Cortex of kidney (tissue), 1 donor: ENCODE measurements at places on chromosomes 12 and 14.

DNA sequence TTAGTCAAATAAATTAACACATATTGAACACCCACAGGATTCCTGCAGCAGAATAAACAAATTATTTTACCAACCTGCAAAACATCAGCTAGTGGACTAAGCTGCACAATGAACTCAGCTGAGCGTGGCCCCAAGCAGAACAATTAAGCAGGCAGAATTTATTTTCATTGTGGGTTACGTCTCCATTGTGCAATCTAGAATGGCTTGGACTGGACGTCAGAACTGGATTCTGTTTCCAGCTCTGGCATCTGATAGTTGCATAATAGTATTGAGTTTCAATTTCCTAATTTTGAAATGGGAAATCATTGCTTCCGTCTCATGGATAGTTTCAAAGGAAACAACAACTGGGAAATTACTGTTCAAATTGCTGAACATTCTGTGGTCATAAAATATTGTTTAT, 35.5 kb upstream of the RERG start:
- DNase-seq: no peak

- DNase-seq: no peak
Observed at GRCh38 chr14:29743531-29743930, 184.1 kb downstream of the PRKD1 start.

GRCh38 chr12:131565267-131566015, 145.4 kb upstream of the SFSWAP start:
- DNase-seq: no peak

GRCh38 chr14:37974421-37974820, 233.3 kb upstream of the SSTR1 start:
- no peak for DNase-seq

DNA sequence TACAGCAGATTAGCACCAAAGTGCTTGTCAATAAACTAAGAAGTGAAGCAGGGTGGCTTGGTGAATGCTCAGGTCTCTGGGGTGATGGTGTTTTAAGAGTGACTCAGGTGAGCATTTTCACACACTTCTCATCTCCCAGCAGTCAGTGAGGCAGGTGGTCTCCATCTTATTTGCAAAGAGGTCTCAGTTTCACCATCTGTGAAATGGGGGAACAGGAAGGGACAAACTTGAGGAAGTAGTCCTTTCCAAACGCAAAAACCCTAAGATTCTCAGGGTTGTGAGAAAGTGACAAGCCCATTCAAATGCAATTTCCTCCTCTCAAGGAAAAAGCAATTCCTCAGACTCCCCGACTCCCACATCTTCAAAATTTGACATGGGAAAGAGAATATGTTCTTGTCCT, 54.1 kb downstream of the CMKLR1 start:
- no peak for DNase-seq

- DNase-seq: no peak
Observed at GRCh38 chr14:22981090-22981875, 1.1 kb downstream of the AJUBA start.

- DNase-seq: no peak
Observed at GRCh38 chr14:21978184-21978998, 304.8 kb upstream of the OR4E1 start.

DNA sequence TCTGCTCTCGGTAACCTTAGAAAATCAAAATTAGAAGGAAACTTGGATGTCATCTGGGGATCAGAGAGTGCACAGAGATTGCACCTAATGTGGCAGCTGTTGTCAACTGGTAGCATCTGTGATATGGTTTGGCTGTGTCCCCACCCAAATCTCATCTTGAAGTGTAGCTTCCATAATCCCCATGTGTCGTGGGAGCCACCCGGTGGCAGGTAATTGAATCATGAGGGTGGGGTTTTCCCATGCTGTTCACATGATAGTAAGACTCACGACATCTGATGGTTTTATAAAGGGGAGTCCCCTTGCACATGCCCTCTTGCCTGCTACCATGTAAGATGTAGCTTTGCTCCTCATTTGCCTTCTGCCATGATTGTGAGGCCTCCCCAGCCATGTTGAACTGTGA, 127.7 kb upstream of the SRRM4 start:
- DNase-seq: no peak

- DNase-seq: no peak
Observed at GRCh38 chr12:5442251-5443006, 10.5 kb downstream of the NTF3 start.

GRCh38 chr14:52790011-52790755, 1.2 kb downstream of the GNPNAT1 start:
- DNase-seq: no peak

DNA sequence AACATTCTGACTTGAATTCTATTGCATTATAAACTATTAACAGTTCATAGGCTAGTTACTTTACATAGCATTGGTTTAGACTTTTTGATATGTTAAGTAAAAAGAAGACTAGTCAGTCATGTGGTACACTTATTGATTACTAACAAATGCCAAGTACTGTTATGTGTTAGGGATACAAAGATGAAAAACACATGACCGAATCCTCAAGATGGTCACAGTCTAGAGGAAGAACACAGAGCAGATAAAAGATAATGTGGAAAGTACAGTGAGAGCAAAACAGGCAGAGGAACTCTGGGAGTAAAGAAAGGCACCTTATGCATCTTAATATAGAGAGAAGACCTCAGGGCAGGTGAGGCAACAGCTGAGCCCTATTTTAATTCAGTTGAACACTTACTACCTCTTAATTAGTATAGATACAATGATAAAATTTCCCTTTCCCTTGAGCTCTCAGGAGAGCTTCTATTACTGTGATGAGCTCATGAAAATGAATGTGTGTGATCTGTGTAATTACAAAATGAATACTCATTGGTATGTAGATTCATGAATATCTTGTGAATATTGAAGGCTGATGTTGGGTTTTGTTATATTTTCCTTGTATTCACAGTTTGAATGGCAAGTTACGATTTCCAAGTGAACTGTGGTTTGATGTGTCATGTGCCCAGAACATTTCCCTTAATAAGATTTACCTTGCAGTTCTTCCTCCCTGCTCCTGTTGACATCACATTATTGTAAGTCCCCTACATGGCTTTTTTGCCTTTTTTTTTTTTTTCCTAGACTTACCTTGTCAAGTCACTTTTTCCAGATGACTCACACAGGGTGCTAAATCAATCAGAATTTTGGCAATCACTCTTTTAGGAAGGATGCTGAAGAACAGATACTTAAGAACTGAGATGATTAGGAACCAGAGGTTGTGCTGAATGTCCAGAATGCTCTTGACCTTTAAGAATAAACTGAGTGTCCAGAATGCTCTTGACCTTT, 29.5 kb upstream of the MSRB3 start:
- DNase-seq: no peak

DNA sequence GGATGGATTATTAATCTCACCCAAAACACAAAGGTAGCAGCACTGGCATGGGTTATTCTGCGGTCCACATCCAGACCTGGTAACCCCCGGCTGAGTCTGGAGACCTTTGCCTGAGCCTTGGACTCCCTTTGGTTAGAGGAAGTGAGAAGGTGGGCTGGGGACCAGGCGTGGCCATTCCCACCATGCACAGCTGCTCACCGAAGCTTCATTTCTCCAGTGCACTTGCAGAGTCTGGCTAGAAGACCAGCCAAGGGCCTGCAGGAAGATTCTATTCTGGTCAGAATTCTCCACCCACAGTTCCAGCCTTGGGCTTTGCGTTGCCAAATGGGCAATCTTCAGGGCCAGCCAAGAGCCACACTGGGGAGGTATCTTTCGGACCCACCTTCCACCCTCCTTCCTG, 73.0 kb downstream of the LGMN start:
- DNase-seq: no peak

- DNase-seq: no peak
Observed at GRCh38 chr14:96067985-96068930, 29.1 kb downstream of the C14orf132 start.
